Activated CD4-positive, CD25-positive, alpha-beta regulatory T cell treated with anti-CD3 and anti-CD28 coated beads, Interleukin-2, amount 50 U/mL, for 24 hours (primary cell): ENCODE measurements at places on chromosomes 11 and 22.

DNA sequence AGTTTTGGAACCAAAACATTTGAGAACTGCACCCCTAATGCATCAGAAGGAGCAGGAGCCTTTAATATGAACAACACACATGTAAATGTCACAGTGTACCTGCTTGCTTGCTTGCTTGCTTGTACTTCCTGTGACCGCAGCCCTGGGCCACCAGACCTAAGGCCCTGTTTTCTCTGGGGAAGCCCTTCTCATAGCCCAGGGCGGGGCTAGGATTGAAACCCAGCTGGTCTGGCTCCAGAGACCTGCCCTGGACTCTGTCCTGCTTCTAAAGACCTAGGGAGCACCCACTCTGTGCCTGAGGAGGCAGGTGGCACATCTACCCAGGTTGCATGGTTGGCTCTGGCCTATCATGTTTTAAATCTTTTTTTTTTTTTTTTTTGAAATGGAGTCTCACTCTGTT lies 7.6 kb upstream of the MCM5 start:
- no peak for ATAC-seq

DNA sequence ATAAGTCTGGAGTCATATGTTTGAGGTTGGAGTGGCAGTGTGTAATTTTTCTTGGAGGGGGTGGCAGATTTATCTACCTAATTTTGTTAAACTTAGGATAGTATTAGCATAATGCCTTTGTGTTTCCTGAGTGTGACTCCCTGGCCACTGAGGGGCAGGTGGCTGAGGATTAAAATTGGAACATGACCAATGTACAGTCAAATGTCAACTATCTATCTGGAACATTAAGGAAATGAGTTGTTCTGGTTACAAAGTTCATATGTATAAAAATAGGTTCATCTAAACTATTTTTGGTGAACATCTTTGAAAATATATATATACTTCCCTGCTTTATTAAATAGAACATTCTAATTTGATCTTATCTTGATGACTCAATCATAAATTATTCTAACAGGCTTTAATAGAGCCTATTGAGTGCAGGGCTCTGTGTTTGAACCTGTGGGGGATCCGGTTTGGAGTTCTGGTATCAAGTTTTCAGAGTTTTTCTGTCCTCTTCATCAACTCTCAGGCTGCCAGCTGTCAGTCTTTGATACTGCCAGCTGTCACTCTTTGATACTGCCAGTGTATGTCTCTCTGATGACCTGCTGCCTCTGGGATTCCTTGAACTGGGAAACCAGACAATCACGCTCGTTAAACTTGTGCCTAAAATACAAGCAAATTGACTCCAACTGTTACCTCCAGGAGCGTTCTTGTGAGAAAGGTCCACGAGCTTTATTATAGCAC lies 309.6 kb downstream of the METTL15 start:
- ATAC-seq = no peak

DNA sequence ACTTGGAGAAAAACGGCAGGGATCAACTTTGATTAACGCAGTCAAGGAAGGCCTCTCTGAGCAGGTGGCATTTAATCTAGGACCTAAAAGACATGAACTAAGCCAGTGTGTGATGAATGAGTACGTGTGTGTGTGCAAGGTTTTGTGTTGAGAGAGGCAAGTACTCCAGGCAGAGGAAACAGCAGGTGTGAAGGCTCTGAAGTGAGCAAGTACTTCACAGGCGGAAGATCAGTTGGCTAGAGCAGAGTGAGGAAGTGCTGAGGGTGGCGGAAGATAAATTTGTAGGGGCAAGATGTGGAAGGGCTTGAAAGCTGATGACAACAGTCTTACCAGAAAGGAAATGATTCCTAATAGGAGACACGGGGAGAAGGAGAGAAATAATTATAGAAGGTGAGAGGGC lies 6.8 kb downstream of the APIP start:
- ATAC-seq = no peak

GRCh38 chr11:57792060-57792541 lies 30.5 kb downstream of the CTNND1 start:
- ATAC-seq = peak; percentile 97

DNA sequence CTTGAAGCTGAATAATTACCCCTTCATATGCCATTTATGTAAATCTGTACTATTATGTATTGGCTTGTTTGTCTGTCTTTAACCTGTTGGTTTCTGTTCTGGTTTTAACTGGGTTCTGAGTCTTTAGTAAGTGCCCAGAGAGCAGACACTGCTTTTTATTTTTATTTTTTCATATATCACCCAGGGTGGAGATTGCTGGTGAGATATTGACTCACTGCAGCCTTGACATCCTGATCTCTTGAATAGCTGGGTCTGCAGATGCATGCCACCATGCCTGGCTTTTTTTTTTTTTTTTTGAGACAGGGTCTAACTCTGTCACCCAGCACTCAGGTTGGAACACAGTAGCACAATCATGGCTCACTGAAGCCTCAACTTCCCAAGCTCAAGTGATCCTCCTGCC lies 19.4 kb downstream of the GRAMD1B start:
- no peak for ATAC-seq

- no peak for ATAC-seq
These were observed 1.5 kb downstream of the SYT8 start for GRCh38 chr11:1836011-1836945.

DNA sequence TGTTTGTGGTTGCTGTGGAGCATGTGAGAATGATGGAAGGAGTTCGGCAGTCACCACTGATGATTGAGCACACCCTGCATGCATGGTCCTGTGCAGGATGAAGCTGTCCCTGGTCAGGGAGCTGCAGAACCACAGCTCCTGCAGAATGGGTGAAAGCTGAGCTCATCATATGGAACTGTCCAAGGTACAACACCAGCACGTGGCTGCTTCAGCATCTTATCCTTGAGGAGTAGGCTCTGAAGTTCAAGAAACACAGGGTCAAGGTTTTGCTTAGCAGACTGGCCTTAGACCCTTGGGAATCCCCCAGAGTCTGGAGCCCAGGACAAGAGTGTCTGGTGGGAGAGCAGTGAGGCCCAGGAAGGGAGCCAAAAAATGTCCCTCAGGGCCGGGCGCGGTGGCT lies 182.4 kb upstream of the LARGE1 start:
- no peak for ATAC-seq

DNA sequence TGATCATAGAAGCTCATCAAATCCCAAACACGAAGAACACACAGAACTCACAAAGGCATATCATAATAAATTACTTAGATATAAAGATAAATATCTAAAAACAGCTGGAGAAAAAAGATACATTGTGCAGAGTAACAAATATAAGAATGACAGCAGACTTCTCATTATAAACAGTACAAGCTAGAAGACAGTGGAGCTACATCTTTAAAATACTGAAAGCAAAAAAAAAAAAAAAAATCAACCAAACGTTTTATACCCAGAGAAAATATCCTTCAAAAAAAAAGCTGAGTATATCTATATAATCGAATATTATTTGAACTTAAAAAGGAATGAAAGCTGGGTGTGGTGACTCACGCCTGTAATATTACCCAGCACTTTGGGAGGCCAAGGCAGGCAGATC lies 90.0 kb downstream of the SBF2 start:
- ATAC-seq = no peak

- ATAC-seq = no peak
These were observed 15.5 kb downstream of the LARGE2 start for GRCh38 chr11:45937916-45938315.

- no peak for ATAC-seq
These were observed 377.3 kb downstream of the FAM181B start for GRCh38 chr11:82356316-82356715.

GRCh38 chr11:27178859-27179258 lies 138.2 kb downstream of the BBOX1 start:
- no peak for ATAC-seq

DNA sequence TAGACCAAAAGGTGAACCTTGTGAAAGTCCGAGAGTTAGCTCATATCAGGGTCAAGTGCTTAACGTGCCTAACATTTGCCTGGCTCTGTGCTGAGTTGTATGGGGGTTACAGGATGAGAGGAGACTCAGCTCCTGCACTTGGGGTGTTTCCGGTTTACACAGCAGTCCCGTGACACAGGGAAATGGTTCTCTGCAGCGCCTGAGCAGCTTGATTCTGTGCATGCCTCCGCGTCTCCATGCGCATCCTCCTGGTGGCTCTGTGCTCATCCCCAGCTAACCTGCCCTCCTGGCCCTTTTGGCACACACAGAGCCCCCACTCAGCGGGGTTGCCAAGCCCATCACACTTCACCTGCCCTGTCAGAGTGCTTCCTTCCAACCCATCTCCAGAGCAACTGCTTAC lies 238.3 kb upstream of the TBCEL start:
- ATAC-seq = no peak

DNA sequence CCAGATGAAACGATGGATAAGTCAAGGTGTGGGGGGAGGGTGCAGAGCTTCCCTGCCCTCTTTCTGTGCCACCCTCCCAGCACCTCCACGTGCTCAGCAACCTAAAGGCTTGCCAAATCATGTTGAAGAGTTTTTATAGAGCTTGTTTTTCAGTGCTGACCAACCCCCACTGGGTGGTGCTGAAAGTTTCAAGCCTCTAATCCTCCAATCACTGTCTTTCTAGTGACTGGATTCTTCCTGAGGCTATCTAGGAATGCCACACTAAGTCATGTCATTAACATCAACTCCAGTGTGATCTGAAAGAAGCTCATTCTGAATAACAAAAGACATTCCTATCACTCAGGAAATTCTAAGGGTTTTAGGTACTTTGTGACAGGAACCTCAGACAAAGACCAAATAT lies 382.6 kb downstream of the DYNC2H1 start:
- ATAC-seq = no peak

DNA sequence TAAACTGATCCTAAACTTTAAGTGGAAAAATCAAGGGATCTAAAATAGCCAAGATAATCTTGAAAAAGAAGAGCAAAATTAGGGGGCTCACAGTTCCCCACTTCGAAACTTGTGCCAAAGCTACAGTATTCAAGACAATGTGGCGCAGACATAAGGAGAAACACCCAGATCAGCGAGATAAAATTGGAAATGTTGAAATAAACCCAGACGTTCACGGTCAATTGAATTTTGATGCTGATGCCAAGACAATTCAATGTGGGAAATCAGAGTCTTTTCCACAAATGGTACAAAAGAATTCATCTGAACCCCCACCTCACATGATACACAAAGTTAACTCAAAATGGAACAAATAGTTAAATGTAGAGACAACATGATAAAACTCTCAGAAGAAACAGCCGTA lies 601.6 kb downstream of the BRD1 start:
- ATAC-seq = no peak

DNA sequence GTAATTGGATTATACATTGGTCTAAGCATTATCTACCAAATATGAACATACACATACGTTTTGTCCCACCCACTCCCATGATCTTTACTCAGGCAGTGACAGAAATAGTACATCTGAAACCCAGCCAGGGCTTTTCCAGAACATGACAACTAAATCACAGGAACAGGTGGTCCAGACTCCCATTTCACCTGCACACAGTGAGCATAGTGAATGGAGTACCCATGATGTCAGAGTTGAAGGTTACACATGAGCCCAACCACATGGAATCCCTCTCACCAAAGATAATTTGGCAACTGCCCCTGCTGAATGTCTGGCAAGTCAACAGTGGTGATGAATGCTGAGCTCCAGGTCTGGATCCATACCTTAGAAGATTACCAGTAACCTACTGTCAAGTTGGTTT lies 411.9 kb upstream of the LUZP2 start:
- no peak for ATAC-seq

DNA sequence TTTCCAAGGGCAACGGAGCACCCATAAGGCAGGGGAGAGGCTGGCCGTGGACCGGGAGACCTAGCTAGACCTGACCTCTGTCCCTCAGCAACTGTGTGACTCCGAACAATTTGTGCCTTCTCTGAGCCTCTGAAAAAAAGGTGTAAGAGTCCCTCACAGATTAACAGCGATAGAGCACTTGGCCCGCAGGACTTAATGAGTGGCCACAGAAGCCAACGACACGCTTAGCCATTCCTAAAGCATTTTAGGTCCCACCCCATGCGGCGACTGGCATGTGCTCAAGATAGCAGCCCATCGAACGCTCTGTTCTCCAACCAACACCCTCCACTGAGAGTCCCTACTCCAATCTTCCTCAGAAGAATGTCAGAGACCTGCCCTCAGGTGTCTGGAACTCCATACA lies 1.5 kb downstream of the SULT4A1 start:
- ATAC-seq = no peak

- no peak for ATAC-seq
These were observed 227.8 kb downstream of the ETS1 start for GRCh38 chr11:128359515-128359914.

- ATAC-seq = no peak
These were observed 87.4 kb downstream of the BRD1 start for GRCh38 chr22:49740242-49740641.

DNA sequence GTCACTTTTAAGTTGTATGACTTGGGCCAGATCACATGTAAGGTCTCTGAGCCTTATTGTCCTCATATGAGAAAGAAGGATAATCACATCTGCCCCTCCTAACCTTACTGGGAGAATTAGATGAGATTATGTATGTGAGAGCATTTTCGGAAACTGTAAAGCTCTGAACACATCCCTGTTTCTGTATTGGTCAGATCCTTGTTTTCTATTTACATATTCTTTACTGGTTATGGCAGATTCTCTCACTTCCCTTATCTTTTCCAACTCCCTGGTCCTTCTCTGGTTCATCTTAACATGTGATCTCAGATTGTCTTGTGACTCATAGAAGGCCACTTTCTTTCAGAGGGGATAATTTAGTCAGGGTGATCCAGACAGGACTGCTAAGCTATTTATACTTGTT lies 41.8 kb downstream of the CCDC81 start:
- ATAC-seq = no peak

GRCh38 chr11:46461461-46461927 lies 69.9 kb upstream of the CHRM4 start:
- no peak for ATAC-seq

- no peak for ATAC-seq
These were observed 13.9 kb downstream of the INSC start for GRCh38 chr11:15128621-15129020.

- ATAC-seq = peak; percentile 11
These were observed 477 bp downstream of the ZBTB16 start for GRCh38 chr11:114059984-114060391.

DNA sequence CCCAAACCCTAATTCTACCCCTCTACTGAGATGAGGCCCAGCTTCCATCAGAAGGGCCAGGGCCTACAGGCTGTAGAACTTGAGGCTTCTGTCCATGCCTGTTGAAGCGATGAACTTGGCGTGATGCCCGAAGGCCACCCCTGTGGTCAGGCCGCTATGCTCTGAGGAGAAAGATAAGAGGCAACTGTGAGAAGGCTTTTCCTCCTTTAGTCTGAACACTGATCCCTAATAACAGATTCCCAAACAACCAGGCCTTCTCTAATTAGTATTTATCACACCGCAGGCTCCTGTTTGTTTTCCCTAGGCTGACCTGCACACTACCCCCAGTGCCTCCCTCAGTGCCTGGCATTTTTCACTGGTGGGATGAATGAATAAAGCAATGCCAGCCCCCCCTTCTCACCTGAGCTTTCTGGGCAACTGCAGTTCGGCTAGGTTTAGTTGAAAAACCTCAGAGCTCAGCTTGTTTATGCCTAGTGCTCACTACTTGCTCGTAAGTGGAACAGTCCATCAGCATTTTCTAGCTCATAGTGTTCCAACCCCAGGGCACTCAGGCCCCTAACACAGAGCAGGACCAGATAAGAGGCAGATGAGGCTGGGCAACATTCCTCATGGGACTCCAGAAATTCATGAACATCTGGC lies 15.2 kb downstream of the PRPF19 start:
- no peak for ATAC-seq
